ENCODE measurements at places on chromosomes 5 and 9.

GRCh38 chr9:129506041-129506440, 114.9 kb downstream of the C9orf50 start:
- DNase-seq: no peak

DNA sequence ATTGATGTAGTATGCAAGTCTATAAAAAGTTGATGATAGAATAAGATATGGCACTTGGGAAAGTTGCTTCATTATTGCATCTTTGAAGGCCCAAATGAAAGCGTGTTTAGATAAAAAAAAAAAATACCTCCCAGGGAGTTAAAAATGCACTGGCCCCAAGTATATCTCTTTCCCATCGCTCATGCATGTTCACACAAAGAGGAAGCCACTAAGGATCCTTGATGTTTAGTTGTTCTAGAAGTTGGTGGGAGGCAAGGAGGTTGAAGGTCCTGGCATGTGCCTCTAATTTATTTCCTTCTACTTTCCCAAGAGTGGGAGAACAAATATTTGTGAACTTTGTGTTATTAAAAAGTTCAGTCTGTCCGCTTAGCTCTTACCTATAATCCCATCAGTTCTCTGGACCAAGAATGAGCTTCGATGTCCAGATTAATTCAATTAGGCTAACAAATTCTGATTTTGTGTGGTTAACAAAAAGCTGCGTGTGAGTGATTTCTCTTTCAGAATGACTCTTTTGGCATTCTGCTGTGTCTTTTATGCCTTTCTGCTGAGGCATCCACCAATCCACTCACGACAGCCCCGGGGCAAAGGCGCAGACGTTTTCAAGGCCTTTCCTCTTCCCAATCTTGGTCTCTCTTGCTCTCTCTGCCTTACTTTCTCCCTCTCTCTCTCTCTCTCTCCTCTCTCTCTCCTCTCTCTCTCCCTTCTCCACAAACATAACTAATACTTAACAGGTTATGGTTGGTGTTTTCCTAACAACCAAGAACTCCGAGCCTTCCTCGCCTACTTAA, 135.1 kb upstream of the ERCC6L2 start:
- no peak for DNase-seq

- DNase-seq: no peak
These were observed 13.5 kb downstream of the RGS3 start for GRCh38 chr9:113477058-113477457.

DNA sequence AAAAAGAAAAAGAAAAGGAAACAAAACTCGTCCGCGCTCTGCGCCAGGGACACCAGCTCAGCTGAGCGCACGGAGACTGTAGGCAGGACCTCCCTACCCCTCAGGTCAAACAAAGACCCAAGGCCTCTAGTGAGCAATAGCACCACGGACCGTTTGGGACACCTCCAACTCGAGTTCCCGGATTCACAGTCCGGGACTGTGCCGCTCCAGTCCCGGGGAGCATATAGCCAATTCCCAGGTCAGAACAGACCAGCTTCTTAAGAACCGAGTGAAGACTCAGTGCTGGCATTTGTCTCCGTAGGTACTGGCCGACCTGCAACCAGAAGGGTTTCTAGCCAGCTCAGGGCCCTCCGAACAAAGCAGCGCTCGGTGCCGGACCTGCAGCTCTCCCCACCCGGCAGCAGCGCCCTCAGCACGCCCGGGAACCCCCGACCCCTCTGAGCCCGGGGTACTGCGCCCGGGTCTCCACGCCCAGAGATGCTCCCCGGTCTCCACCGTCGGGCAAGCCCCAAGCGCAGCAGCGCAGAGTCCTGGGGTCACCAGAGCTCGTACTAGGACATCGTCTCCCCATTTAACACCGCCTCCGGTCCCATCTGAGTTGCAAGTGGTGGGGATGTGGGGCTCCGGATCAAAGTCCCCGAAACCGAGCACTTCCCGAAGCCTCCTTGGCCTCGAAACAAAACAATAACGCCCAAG, 591 bp downstream of the ABCA1 start:
- DNase-seq: no peak

DNA sequence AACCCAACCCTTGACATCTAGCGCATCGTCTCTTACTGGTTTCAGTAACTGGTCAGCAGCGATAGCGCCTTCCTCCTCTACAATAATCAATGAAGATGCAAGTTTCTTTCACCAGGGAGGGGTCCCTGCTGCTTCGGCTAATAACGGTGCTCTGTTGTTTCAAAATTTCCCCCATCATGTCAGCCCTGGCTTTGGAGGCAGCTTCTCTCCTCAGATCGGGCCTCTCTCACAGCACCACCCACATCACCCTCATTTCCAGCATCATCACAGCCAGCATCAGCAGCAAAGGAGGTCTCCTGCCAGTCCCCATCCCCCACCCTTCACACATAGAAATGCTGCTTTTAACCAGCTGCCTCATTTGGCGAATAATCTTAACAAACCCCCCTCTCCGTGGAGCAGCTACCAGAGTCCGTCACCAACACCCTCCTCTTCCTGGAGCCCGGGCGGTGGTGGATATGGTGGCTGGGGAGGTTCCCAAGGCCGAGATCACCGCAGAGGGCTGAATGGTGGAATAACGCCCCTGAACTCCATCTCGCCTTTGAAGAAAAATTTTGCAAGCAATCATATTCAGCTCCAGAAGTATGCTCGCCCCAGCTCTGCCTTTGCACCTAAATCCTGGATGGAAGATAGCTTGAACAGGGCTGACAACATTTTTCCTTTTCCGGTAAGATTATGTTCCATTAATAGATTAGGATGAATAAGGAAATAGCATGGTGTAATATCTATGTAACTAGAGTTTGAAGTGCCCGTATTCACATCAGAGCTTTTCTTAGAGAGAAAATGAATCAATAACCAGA, 2.2 kb downstream of the CPEB4 start:
- peak; percentile 48 for DNase-seq

DNA sequence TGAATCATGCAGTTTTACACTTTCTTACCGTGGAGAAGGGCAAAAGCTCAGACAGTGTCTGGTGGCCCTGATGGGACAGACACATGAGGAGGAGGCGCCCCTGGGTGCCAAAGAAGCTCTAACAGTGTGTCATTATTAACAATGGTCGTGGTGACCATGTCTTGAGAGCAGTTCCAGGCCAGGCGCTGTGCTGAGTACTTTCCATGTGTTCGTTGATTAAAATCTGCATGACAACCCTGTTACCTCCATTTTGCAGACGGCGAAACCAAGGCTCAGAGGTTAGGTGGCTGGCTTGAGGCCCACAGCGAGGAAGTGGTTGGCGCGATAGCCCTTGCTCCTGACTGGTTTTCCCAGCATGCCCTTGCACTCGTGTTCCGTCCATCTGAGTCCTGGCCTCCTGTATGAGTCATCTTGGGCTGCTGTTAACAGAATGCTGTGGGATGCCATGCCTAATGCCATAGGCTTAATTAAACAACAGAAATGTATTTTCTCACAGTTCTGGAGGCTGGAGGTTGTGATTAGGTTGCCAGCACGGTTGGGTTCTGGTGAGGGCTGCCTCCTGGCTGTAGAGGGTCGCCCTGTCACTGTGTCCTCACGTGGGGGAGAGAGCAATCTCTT, 92.0 kb downstream of the AMBP start:
- no peak for DNase-seq

DNA sequence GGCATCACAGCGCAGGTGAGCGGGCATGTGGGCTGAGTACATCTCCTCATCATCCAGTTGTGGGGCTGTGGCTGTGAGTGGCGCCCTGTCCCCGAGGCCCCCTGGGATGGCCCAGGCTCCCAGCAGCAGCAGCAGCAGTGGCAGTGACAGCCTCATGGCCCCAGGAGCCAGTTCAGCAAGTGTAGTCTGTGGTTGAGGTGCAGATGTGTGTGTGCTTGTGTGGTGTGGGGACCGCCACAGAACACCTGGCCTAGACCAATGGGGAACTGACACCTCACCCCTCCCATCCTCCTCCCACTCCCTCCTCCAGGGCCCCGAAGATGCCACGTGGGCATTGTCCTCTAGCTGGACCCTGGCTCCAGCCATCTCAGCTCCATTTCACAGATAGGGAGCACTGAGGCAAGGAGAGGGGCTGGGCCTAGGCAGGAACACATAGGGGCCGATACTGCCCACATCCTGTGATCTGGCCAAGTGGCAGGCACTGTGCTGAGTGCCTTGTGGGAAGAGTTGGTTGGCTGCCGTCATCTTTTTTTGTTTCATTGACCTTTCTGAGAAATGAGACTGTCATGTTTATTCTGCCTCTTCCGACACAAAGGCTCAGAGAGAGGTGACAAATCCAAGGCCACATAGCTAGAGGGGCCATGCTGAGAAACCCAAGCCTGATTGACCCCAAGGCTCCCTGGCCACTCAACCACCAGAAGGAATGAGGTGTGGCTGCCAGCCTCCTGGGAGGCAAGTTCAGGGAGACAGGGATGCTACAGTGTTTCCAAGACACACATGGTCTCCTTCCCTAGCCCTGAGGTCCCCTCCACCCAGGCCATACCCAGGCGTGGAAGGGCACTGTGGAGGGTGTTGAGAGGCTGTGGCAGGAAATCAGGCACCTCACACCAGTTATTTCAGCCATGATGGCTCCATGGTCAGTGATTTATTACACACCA, at the start of gene MZB1:
Gene MZB1, minus strand, starts transcription at position 213 of the 938 bp plus-strand sequence. Its CDS starts 57 bp downstream, at position 156.
- DNase-seq: no peak

DNA sequence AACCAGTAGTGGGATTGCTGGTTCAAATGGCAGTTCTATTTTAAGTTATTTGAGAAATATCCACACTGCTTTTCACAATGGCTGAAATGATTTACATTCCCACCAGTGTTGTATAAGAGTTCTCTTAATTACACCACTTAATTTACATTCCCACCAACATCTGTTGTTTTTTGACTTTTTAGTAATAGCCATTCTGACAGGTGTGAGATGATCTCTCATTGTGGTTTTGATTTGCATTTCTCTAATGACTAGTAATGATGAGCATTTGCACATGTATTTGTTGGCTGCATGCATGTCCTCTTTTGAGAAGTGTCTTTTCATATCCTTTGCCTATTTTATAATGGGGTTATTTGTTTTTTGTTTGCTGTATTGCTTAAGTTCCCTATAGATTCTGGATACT, 688.3 kb downstream of the PRR16 start:
- no peak for DNase-seq

- DNase-seq: no peak
These were observed 51.3 kb downstream of the RASEF start for GRCh38 chr9:83011611-83012010.

DNA sequence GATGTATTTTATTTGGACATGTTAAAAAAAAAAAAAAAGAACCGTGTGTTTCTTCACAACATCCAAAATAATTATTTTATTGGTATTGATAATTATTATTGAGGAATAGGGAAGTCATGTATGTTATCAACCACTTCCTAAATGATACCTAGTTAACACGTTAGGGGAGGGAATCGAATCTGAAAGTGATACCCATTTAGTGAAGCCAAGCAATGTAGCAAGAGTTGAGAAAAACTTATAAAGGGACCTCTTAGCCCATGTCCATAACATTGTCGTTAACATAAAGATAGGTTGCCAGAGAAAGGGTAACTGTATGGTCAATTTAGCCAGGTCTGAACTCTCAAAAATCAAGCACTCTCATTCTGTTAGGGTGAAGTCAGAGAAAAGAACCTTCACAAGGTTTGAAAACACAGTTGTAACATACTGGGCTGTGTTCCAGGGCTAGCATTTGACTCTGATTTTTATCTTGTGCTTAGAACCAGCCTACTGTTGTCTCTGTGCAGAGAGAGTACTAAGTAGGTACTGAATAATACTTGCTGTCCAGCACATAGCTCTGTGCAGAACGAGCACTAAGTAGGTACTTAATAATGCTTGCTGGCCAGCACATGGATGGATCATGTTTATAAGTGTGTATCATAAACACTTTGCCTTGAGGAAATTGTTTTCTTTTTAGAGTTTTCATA, 60.4 kb downstream of the GHR start:
- no peak for DNase-seq

DNA sequence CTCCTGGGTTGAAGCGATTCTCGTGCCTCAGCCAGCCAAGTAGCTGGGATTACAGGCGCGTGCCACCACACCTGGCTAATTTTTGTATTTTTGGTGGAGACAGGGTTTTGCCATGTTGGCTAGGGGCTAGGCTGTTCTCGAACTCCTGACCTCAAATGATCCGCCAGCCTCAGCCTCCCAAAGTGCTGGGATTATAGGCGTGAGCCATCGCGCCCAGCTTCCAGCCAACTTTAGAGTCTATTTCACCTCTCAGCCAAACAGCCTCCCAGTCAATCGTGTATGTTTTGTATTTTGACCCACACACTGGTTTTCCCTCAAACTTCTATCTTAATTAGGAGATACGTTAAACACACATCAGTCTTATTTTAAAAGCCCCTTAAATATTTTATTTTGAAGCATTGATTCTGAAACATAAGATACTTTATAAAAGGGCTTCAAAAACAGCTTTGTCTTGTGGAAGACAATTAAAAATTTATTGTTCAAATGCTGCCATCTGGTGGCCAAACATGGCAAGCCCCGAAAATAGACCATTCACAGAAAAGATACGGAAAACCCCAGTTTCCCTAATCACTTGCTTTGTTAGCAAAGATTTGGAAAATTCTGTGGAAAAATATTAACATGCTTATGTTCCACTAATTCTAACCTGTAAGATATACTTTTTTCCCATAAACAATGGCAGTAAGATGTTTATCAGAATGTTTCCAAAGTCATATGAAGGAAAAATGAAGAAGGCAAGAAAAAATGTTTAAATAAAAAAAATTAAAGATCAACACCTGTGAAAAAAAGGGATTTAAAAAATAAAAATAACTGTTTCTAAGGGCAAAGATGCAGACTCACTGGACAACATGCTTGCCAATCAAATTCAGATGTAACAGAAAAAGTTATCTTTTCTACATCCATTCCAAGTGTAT, 33.1 kb downstream of the APTX start:
- peak; percentile 45 for DNase-seq

DNA sequence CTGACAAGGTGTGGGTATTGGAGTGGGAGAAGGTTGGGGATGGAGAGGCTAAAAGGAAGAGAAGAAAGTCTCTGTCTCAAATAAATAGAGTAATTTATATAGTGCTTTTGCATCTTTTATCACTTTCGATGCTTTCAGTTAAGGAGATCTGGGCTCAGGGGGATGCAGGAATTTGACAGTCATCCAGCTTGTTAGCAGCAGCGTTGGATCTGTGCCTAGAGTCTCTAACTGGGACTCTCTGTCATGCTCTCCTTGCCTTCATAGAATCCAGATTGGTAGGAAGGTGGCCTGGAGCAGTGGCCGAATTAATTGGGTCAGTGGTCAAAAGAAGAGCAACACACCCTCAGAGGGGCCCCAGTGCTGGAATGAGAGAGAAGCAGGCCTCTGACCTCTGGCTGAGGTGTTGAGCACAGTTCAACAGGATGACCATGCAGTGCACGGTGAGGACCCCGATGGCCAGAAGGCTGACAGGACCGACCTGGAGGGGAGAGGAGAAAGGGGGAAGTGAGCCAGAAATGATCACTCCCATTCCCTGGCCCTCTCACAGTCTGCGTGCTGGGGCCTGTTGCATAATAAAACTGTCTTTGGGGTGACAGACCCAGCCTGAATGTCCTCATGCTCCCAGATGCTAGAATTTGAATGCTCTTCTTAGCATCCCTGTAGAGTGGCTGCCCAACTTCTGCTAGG, 7.6 kb downstream of the SLC36A3 start:
- DNase-seq: no peak

Data from left cardiac atrium (tissue), 4 donors.